ENCODE measurements at places on chromosomes 4 and X.

- DNase-seq: no peak
These were observed 5.6 kb upstream of the CT47C1 start for GRCh38 chrX:119067023-119067739.

DNA sequence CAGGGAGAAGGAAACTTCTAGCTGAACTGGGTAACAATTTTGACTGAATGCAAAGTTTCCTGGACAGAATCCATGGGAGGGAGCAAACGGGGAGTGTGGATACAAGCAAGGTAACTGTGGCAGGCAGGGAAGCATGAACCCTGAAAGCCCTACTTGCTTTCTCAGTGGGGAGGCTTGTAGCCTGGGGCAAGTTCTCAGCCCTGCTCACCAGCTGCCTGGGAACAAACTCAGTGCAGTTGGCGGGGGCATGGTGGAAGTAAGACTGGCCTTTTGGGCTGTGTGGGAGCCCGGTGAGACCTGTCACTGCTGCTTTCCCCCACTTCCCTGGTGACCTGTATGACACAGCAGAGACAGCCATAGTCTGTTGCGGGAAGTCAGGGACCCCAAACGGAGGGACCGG is 14.0 kb upstream of the TEX13B start:
- no peak for DNase-seq

DNA sequence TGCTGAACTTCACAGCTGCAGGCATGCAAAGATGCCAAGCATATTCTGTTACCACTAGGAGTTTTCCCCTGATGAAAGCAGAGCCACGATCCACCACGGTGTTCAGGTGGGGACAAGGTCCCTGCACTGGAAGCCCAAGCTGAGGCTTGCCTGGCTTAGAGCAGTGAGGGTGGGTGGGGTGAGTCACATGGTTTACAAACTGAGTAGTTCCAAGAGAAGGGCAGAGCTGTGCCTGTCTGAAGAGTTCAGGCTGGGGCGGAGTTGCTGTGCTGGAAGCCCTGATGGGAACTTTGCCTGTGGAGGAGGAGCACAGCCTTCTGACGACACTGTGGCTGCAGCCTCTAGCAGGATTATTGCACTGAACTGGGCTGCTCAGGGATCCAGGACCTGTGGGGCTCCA is 45.5 kb downstream of the FAM9B start:
- DNase-seq: no peak

GRCh38 chrX:69238887-69239231 is 73.6 kb upstream of the PJA1 start:
- DNase-seq: no peak

DNA sequence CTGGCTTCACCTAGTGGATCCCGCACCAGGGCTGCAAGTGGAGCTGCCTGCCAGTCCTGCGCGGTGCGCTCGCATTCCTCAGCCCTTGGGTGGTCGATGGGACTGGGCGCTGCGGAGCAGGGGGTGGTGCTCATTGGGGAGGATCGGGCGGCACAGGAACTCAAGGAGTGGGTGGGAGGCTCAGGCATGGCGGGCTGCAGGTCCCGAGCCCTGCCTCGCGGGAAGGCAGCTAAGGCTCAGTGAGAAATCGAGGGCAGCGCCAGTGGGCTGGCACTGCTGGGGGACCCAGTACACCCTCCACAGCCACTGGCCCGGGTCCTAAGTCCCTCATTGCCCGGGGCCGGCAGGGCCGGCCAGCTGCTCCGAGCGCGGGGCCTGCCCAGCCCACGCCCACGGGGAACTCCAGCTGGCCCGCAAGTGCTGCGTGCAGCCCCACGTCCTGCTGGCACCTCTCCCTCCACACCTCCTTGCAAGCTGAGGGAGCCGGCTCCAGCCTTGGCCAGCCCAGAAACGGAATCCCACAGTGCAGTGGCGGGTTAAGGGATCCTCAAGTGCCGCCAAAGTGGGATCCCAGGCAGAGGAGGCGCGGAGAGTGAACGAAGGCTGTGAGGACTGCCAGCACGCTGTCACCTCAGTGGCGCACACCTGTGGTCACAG is 27.6 kb upstream of the PGRMC1 start:
- no peak for DNase-seq

DNA sequence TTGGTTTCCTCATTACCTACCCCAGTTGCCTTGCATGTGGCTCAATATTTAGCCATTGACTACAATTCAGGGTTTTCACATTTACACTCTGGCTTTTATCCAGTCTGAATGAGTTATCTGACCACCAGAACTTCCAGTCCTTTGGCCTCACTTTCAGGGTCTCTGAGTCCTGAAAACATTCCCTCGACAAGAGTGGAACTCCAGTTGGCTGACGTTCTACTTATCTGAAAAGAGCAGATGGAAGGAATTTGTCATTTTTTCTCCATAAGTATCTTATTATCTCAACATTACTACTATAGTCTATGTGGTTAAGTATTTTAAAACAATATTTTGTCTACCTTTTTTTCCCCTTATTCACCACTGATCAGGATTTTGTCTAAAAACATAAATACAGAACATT is 5.2 kb upstream of the CASP6 start:
- no peak for DNase-seq

- peak; percentile 5 for DNase-seq
These were observed 72.3 kb upstream of the TNMD start for GRCh38 chrX:100512471-100512870.

GRCh38 chr4:133188433-133189146 is 39.5 kb downstream of the PCDH10 start:
- DNase-seq: no peak

- DNase-seq: no peak
These were observed 126.7 kb upstream of the TSPAN5 start for GRCh38 chr4:98784947-98785706.

- no peak for DNase-seq
These were observed 38.1 kb downstream of the LAMTOR3 start for GRCh38 chr4:99856166-99856565.

DNA sequence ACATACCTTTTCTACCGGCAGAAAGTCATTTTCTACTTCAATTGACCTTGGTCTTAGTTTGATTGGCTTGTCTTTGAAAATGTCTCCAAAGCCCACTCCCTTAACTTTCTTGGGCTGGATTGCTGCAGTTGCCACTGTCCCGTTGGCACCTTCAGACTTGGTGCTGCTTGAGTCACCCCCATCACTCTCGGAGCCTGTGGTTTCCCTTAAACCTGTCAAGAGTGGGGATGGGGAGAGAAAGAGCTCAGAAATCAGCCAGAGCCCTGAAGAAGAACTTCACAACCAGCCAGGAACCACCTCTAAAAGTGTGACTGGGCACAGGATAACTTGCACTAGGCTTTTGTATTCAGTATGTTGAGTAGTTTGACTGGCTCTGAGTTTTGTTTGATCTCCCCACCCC is 168.5 kb upstream of the MAP3K15 start:
- DNase-seq: no peak

GRCh38 chr4:136194962-136195361 is 1337.3 kb downstream of the PCDH18 start:
- no peak for DNase-seq

- no peak for DNase-seq
These were observed 320.4 kb upstream of the SLC7A11 start for GRCh38 chr4:138562544-138562991.

DNA sequence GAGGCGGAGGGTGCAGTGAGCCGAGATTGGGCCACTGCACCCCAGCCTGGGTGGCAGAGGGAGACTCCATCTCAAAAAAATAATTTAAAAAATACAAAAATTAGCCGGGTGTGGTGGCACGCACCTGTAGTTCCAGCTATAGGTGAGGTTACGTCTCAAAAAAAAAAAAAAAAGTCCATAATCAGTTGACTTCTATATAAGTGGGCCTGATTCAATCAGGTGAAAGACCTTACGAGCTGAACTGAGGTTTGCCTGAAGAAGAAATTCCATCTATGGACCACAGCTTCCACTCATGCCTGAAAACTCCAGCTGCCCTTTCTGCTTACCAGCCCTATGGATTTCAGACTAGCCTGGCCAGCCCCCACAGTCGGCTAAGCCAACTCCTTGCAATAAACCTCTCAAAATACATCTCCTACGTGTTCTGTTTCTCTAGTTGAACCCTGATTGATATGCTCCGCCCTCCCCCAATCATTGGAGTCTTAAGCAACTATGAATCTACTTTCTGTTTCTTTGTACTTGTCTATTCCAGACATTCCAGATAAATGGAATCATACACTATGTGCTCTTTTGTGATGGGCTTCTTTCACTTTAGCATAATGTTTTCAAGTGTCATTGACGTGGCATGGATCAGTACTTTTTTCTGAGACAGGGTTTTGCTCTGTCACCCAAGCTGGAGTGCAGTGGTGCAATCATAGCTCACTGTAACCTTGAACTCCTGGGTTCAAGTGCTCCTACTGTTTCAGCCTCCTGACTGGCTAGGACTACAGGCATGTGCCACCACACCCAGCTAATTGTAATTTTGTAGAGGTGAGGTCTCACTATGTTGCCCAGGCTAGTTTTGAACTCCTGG is 36.6 kb downstream of the SAT1 start:
- no peak for DNase-seq

- no peak for DNase-seq
These were observed 1675.5 kb downstream of the STIM2 start for GRCh38 chr4:28536124-28536523.

GRCh38 chr4:74364652-74365491 is at the start of gene EREG:
Gene EREG (plus strand): TSS chr4:74365145. CDS start chr4:74365309, 164 bp downstream.
- peak; percentile 6 for DNase-seq

All from GM12891 (cell line).